Endothelial cell (in vitro differentiated cells): ENCODE measurements at places on chromosomes 7 and 10. TPM values are rescaled to one million over a fixed set of nuclear protein-coding genes. Genes with fewer than 3 reads are reported as not detected.

- DNase-seq, result no peak
Measured at GRCh38 chr7:159022238-159022993, 122.3 kb downstream of the VIPR2 start.

Gene UNCX
- not detected for total RNA-seq

Gene RASA4B
- total RNA-seq, result 6.2 TPM

Gene HOXA13
- total RNA-seq, result not detected

DNA sequence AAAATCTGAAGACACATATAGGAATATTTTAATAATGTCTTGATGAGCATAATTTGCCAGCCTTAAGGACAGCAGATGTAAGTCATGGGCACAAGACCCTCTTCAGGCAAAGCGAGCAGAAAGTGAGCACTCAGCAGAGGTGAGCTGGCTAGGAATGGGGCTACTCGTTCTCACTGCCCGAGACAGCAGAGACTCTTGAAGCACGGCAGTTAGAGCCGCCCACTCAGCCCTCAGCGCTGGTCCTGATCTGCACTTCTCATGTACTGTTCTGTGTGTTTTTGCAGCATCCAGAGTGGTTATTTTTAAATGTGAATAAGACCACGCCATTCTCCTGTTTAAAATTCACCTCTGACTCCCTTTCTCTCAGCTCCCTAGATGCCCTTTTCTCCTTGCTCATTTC is 65.3 kb downstream of the GFRA1 start:
- no peak for DNase-seq

GRCh38 chr7:47576031-47576865 is 5.7 kb downstream of the TNS3 start:
- no peak for DNase-seq

GRCh38 chr10:105195831-105196230 is 554.7 kb downstream of the SORCS3 start:
- DNase-seq, result no peak

Gene DPP6
- 1.4 TPM for total RNA-seq

DNA sequence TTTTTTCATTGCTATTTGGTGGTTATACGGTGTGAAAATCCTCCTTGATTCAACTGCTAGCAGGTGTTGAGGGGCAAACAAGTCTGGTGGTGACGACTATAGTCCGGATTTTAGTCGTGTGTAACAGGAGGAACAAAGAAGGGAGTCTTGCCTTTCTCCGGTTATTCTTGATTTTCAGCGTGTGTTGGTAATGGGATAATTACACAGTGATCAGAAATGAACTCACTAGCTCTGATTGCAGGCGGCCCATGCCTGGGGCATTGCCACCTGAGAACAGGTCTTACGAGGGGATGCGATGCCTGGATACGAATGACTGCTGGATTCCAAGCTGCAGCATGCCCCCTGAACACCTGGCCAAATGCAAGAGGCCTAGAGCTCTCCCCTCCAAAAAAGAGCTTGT is 72.8 kb downstream of the CAMK1D start:
- DNase-seq, result no peak

DNA sequence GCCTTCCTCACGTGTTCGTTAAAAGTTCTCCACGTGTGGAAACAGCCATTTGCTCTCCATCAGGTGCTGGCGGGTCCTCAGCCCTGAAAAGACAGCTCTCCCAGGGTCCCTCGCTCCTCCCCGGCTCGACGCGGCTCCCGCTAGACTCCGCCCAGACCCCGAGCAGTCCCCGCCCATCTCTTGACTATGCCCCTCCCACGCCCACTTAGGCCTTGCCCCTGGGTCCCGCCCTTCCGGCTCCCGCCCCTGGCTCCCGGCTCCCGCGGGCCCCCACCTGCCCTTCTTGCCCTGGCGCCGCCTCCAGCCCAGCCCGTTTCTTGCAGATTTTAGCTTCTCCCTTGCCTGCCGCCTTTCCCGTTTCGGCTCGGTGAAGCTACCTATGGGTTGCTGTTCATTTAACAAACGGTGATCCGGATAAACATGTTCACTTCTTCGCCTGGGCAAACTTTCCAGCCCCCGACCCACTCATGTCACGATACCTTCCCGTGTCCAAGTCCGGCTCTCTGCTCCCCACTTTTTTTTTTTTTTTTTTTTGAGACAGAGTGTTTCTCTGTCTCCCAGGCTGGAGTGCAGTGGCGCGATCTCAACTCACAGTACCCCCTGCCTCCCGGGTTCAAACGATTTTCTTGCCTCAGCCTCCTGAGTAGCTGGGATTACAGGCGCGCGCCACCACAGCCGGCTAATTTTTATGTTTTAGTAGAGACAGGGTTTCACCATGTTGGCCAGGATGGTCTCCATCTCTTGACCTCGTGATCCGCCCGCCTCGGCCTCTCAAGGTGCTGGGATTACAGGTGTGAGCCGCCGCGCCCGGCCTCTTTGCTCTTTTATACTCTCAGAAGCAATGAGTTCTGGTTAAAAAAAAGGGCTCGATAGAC is 830 bp upstream of the ZNF438 start:
- DNase-seq, result peak; percentile 89

Gene CCL26
- total RNA-seq, result 0.59 TPM

DNA sequence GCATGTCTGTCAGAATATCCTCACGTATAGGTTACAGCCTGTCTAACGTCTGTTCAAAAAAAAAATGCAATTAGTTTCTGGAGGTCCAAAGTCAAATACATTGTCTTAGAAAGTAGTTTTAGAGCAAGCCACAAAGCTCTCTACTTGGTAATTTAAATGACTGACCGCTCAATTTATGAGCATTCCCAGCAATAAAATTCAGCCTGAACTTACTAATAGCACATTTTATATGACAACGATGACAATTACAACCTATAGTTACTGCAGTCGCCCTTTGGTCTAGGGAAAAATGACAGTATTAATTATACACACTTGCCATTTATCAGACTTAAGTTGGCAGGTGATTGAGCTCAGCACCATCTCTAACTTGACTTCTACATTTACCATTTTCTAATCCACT is 425.8 kb upstream of the STEAP1 start:
- no peak for DNase-seq

DNA sequence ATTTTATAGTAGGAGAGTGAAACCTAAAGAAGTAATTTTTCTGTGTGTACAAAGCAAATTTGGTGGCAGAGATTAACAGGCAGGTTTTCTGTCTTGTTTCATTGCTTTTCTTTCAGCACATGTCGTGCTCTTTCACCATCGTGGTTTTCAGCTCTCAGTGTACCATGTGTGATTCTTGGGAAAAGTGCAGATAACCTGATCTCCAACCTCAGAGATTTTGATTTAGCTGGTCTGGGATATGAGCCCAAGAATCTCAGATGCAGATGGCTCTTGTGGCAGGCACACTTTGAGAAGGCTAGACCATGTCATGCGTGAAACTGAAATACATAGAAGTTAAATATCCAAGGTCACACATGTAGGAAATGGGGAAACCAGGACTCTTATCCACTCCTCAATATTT is 317.4 kb downstream of the EXOC4 start:
- no peak for DNase-seq
